ENCODE measurements at places on chromosomes 5 and 9.

GRCh38 chr9:69307446-69308205 lies 17.4 kb upstream of the ENTREP1 start:
- DNase-seq, result no peak

GRCh38 chr5:53469946-53470687 lies 10.3 kb upstream of the FST start:
- DNase-seq, result no peak

- DNase-seq, result no peak
Observed at GRCh38 chr9:122904466-122904822, 715 bp downstream of the RC3H2 start.

DNA sequence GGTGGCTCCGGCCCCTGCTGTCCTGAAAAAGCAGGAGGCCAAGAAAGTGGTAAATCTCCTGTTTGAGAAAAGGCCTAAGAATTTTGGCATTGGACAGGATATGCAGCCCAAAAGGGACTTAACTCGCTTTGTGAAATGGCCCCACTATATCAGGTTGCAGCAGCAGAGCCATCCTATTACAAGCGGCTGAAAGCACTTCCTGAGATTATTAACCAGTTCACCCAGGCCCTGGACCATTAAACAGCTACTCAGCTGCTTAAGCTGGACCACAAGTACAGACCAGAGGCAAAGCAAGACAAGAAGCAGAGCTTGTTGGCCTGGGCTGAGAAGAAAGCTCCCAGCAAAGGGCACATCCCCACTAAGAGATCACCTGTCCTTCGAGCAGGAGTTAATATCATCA lies 89.7 kb downstream of the MLLT3 start:
- no peak for DNase-seq

GRCh38 chr5:140785905-140786686 lies at the start of gene PCDHA1:
Gene PCDHA1, plus strand, starts transcription at chr5:140786140.
- peak; percentile 33 for DNase-seq

- DNase-seq, result no peak
Observed at GRCh38 chr9:90858457-90858901, 56.9 kb downstream of the SYK start.

DNA sequence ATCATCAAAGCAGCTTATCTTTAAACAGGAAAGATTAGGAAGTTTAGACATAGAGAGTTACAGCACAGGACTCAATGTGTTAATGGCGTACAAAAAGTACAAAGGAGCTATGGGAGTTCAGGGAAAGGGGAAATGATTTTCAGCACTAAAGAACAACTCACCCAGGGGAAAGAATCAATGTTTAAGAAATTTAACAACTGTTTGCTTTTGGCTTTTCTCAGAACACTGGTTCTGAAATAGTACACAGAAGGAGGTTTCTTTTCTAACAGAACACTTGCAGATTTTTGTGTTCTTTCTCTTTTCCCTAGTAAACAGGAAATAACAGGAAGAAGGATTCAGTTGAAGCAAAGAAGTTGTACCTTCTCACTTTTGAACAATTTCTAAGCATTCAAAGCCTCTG lies 71.3 kb upstream of the GHR start:
- no peak for DNase-seq

DNA sequence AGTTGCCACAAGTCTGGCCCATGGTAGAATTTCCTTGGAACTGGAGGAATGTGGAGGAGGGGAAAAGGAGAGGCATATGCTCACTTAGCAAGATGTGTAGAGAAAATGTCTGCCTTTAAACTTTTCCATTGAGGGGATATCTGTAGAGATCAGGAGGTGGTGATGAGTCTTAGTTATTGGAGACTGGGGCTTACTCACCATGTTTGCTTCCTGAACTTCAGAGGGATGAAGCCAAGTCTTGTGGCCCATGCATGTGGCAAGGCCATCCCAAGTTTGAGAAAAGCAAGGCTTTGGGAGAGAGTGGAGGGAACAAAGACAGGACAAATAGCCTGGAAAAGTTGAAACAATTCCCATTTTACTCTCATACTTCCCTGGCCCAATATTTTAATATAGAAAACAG lies 124.5 kb downstream of the GDNF start:
- no peak for DNase-seq

DNA sequence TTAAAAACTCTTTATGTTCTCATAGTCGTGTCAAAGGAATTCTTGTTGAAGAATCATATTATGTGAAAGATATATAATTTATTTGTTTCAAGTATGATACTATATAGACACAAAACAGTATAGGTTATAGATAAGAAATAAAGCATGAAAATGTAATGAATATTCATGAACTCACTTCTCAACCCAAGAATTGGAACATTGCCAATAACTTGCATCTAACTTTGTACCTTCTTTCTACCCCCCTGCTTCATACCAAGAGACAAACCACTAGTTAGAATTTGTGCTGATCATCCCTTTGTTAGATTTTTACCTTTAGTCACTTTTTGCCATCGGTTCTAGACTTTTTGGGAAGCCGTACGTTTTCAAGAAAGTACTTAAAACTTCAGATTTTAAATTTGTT lies 32.6 kb downstream of the HSD17B4 start:
- DNase-seq, result no peak

DNA sequence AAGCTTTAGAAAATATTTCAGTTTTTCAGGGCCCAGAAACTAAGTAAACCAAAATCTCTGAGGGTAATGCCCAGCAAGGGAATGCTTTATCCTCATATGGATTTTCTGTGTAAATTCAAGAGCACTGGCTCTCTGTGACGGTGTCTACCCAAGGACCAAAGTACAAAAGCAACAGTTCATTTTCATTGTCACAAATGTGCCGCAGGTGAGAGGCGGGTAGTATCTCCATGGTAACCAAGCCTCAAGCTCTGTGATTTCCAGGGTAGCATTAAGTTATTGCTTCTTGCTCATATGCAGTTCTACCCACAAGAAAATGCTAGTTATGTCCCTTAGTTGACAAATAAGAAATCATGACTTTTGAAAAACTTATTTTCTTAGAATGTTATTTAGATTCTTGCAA lies 164.3 kb downstream of the MTRR start:
- no peak for DNase-seq

GRCh38 chr5:39501397-39501796 lies 76.6 kb upstream of the DAB2 start:
- DNase-seq, result no peak

DNA sequence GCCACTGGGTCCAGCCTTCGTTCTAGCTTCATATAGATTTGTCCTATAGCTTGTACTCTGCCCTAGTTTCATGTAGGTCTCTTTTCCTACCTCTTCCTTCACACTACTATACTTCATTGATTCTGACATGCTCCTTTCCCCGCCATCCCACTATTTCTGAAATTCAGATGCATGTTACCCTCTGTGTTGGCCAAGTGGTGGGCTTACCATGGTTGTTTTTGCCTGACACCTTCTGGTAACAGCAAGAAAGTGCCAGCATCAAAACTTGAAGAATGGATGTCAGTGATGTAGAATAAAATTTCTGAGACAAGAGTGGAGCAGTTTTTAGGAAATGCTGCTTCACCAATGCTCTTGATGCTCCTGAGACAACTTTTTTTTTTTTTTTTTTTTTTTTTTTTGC lies 19.5 kb upstream of the SERINC5 start:
- peak; percentile 39 for DNase-seq

GRCh38 chr5:87347272-87347671 lies 65.5 kb downstream of the CCNH start:
- no peak for DNase-seq

DNA sequence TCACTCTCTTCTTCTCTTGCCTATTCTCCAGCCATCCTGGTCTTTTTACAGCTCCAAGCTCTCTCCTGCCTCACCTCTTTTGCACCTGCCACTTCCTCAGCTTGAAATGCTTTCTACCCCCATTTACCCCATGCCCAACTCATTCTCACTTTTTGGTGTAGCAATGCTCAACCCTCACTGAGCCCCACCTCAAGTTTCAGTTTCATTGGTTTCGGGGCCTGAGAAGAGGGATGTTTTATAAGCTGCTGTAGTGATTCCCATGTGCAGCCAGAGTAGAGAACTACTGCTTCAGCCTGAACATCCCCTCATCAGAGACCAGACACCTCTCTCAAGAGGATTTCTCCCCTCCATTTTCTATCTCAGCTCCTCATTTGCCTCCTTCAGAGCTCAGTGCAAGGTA lies 45.2 kb upstream of the FYB1 start:
- no peak for DNase-seq

DNA sequence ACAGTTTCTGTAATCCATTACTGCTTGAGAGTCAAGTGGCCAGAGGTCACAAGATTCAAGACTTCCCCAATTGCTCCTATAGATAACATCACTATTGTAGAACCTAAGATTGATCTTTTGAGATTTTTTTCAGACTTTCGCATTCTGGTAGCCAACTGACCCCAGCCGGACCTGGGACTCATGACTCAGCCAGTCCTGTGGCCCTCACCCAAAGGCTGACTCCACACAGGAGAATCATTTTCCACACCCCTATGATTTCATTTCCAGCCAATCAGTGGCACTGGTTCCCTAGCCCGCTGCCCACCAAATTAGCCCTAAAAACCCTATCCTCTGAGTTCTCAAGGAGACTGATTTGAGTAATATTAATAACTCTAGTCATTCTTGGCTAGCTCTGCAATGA lies 36.2 kb downstream of the TARS1 start:
- no peak for DNase-seq

DNA sequence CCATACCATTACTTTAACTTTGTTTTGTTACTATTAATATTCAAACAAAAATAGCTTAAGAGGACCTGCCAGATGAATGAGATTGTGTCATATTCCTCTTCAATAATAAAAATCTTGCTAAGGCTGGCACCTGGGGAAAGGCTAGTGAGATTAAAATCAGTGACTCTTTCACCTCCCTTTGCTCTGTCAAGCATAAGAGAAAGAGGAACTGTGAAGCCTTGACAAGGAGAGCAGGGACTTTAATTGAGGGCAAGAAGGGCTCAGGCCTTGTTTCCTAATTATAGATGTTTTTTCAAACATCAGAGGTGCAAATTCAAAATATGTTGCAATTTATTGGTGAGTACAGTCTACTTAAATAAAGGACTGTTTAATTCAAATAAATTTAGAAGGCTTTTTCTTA lies 91.7 kb downstream of the SPATA31D1 start:
- no peak for DNase-seq

GRCh38 chr5:80370390-80370789 lies 37.5 kb upstream of the ZFYVE16 start:
- DNase-seq, result no peak

DNA sequence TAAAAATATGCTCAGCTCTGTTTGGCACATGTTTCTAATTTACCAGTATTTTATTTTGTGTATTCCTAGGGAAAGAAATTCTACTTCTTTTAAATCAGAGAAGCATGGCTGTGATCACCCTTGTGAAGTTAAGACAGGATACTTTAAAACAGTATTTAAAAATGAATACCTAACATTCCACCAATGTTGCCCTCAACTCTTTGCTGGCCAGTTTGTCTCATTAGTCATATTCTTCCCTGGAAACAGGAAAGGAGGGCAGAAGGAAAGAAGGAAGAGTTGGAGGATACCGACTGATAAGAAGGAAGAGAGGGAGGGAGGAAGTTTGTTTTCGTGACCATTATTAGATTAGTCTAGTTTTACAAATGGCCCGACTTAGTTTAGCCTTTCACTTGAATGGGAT lies 137.4 kb downstream of the PLK2 start:
- no peak for DNase-seq

DNA sequence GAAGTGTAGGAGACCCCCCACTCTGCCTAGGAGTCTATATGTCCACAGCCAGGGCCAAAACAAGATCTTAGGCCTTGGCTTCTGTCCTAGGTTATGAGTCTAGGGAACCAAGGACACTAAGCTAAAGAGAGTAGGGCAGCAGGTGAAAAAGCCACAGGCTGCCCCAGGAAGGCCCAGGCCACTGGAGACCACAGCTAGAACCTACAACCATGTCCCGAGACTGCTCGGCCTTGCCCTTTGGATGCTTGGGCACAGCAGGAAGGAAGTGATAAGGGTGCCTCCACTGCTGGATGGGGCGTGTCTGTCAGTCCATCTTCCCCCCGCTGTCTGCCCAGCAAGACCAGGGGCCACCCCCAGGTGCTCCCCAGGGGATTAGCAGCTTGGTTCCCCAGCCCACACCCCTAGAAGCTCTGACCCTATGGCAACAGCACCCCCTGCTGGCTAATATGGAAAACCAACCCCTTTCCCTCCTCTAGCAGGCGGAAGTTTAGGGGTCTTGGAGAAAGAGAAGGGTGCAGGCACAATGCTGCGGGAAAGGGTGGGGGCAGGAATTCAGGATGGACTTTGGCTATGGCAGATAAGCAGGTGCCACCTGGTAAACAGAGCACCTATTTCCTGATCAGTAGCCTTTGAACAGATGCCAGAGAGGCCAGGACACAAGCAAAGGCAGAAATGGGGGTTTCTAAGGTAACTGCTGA lies 10.5 kb upstream of the IRF1 start:
- peak; percentile 31 for DNase-seq

DNA sequence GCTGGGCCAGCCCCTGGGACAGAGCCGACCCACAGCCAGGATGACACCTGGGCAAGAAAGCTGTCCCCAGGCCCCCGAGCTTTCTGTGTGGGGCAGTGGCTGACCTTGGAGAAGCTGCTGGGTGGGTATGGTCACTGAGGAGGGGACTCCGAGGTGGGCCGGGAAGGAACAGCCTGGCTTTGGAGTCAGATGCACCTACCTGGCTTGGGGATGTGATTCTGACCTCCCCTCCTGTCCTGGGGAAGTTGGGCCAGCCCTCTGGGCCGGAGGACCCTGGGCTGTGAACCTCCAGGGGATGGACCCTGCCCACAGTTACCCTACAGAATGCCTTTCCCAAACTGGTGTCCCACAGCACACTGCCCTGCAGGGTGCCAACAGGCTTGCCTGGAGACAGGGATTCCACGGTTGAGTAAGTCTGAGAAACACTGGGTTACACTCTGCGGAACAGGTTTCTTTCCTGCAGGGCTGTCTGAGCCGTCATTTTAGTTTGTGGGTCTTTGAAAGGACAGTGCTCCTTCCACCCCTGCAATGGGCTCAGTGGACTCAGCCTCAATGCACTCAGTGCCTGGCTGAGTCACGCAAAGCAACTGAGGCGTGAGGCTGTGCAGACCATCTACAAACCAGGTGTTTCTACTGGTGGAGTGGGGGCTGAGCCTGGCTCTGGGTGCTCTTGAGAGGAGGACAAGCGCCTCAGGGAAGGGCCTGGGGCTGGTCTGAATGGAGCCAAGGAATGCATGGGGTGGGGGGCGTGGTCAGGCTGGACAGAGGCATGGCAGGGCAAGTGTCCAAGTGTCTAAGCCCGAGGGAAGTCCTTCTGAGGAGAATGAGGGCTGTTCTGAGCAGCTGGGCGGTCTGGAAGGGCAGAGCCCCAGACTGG lies 41.3 kb upstream of the PHYKPL start:
- DNase-seq, result no peak

GRCh38 chr9:93099551-93100275 lies 3.7 kb downstream of the CARD19 start:
- no peak for DNase-seq

GRCh38 chr9:33913541-33913940 lies 96.6 kb downstream of the UBE2R2 start:
- DNase-seq, result no peak

- no peak for DNase-seq
Observed at GRCh38 chr5:65480306-65480865, 1.3 kb downstream of the ADAMTS6 start.

- DNase-seq, result peak; percentile 10
Observed at GRCh38 chr9:110217656-110218099, 9.7 kb upstream of the C9orf152 start.

Measured in NCI-H1694 (cell line).